Kasumi-1 (cell line): ENCODE measurements at places on chromosomes 6 and 20.

GRCh38 chr20:49705358-49705757 is 8.3 kb downstream of the B4GALT5 start:
- DNase-seq: no peak

DNA sequence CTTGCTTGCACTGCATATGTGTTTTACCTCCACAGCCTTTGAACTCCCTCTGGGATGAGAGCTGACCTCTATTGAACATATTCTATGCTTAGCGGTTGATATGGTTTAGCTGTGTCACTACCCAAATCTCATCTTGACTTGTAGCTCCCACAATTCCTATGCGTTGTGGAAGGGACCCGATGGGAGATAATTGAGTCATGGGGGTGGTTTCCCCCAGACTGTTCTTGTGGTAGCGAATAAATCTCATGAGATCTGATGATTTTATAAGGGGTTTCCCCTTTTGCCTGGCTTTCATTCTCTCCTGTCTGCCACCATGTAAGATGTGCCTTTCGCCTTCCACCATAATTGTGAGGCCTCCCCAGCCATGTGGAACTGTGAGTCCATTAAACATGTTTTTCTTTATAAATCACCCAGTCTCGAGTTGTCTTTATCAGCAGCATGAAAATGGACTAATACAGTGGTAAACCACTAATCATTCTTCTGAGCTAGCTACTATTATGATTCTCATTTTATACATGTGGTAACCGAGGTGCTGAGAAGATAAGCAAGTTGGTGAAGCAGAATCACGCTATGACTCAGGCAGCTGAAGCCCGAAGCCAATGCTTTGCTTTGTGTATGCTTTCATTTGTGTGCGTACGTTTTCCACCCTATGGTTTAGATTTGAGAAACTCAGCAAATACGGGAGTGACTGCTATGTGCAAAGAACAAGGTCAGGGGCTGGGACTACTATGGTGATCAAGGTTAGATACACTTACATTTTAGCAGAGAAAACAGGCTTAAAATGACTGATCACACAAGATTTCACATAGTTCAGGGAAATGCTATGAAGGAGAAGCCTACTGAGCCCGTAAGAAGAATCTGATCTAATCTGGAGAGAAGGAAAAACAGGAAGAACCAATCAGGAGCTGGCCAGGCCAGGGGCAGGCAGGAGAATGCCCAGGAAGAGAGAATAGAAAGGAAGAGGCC is 363.5 kb downstream of the ESR1 start:
- no peak for DNase-seq

- no peak for DNase-seq
These were observed 142.4 kb downstream of the MTHFD1L start for GRCh38 chr6:151007922-151008321.

DNA sequence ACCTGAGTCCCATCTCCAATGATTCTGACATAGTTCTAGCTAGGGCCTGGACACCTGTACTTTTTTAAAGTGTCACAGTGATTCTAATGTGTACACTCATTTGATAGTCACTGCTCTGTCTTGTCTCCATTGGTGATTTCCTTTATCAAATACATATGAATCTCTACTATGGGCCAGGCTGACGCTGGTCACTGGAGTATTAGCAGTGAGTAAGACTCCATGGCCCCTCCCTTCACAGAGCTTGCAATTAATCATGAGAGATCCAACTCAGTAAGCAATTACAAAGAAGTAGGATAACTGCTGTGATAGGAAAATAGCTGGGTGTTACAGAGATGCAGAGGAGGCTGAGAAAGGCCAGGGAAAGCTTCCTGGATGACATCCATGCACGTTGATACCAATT is 19.3 kb upstream of the SASH1 start:
- DNase-seq: no peak

- DNase-seq: no peak
These were observed 202.3 kb downstream of the ERMARD start for GRCh38 chr6:169953686-169954085.

DNA sequence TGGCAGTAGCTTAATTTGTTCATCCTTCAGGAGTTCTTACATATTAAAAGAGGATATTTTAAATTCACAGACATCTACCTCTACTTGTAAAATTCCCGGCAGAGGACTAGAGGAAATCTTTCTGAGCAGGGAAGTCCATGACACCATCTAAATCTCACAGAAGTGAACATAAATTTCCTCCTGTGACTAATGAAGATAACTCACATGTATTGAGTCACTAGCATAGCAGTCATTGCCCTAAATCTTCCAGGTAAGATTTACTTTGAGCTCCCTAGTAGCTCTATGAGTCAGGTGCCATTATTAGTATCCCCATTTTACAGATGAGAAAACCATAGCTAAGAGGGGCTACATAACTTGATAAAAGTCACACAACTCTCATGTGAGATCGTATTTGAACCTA is 1058.6 kb upstream of the FLRT3 start:
- DNase-seq: no peak

GRCh38 chr6:24032896-24033688 is 92.9 kb upstream of the NRSN1 start:
- no peak for DNase-seq

GRCh38 chr6:27237089-27237803 is 10.3 kb upstream of the PRSS16 start:
- no peak for DNase-seq

GRCh38 chr6:132734694-132735236 is 20.9 kb upstream of the VNN1 start:
- DNase-seq: peak; percentile 52

- no peak for DNase-seq
These were observed 452.0 kb downstream of the PREX1 start for GRCh38 chr20:48375804-48376203.

- peak; percentile 92 for DNase-seq
These were observed at the start of gene MBOAT1 for GRCh38 chr6:20212392-20213111. MBOAT1 (minus strand) TSS chr6:20212469; CDS start chr6:20212234, 235 bp downstream.

- DNase-seq: no peak
These were observed 146.8 kb downstream of the LAMA2 start for GRCh38 chr6:129029778-129030177.

DNA sequence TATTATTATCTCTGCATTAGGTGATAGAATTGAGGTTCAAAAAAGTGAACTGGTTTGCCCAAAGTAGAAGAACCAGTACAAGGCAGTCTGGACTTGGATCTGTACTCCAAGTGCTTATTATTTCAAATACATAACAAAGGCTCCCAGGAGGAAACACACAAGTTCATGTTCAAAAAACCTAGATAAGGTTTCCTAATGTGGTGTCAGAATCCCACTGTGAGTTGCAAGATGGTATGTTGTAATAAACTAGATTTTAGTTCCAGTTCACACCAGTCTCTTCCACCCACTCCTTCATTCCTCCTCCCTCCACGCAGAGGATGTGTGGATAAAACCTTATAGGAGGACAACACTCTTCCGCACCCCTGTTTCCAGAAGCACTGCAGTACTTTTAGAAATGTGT is 42.8 kb downstream of the KIAA0319 start:
- DNase-seq: no peak

GRCh38 chr6:86937219-86938079 is at the start of gene HTR1E:
HTR1E (plus strand) TSS chr6:86937528; CDS start chr6:87015335, 77,807 bp downstream.
- peak; percentile 31 for DNase-seq

DNA sequence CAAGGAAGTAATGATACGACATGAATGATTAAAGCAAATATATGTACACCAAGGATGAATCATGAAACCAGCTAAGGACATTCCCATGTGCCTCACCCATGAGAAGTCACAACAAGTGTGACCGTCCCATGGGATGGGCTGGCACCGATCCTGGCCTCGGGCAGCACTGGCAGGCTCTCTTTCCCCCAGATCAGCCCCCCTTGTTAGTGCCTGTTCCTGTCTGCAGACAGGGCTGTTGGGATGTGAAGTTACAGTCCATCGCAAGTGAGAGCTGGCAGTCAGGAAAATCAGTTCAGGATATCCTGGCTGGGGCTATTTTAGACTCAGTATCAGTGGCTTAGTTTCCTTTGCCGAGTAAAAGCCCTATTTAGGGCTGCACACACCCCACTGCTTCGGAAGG is 129.2 kb upstream of the SNX9 start:
- no peak for DNase-seq

DNA sequence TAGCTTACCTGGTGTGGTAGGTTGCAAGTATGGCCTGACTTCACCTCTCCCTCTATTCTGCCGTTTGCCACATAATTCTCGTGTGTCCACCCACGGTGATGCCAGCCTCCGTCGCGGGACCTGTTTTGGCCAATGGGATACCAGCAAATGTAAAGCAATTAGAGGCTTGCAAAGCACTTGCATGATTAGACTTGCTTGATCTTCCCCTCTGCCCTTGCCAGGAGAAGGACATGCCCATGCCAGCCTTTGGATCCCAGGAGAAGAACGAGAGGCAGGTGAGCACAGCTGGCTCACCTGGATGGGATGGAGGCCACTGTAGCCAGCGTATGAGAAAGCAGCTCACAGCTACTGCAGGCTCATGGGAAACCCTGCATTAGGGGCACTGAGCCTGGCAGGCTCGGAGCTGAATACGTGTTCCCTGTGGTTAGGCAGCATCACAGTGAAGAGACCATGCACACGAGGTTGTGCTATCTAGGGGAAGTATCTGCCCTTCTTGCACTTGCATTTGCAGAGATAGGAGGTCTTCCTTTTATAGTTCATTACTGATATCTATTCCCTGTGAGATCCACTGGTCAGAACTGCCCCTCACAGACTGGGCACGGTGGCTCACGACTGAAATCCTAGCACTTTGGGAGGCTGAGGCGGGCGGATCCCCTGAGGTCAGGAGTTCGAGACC is 62.4 kb downstream of the TMEM242 start:
- DNase-seq: no peak

DNA sequence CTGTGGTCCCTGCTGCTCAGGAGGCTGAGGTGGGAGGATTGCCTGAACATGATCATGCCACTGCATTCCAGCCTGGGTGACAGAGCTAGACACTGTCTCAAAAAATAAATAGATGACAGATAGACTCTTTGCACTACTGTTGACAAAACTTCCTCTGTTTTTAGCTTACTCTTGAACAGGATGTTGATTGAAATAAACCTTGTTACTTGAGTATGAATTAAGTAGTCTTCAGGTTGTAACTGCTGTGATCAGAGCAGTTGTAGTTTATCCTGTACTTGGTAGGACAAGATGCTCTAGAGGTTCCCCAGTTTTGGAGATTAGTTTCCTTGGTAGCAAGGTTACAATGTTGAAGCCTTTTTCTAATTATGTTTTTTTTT is 1.5 kb downstream of the GTF3C6 start:
- no peak for DNase-seq

DNA sequence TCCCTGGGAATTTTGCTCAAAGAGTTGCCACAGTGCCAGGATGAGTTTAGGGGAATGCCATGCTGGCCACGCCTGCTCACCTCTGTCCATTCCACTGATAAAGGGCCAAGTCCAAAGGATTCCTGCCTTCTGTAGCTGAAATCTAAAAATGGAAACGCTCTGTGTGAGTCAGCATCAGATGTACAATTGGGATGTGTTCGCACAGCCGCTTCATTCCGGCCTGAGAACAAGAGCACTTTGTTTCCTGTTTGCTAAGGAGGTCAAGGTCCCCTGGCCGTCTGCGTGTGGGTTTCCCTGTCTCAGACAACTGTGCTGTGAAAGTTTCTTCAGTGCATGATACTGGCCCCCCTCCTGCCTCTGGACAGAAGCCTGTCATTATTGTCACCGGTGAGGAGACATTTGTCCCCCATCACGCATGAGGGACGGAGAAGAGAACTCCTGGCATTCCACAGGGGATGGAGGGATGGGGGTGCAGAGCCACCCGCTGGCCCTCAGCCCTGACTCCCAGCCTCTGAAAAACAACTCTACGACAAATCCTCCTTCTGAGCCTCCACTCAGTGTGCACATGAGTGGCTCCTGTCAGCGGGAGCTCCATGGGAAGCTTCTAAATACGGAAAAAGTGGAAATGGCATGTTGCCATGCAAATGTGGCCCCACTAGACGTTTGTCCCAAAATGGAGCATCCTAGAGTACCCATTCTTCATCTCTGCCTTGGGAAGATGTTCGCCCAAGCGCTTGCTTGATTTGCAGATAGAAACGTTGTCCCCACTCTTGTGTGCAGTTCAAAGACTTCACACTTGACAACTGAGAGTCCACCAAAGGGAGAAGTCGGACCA is 143.5 kb upstream of the AFDN start:
- DNase-seq: no peak
